Caudate nucleus (tissue), 63 donors: ENCODE measurements at places on chromosomes 7 and 10.

- DNase-seq, result no peak
Observed at GRCh38 chr10:3668276-3668965, 116.6 kb downstream of the KLF6 start.

- no peak for DNase-seq
Observed at GRCh38 chr10:64396105-64396708, 875.0 kb downstream of the REEP3 start.

DNA sequence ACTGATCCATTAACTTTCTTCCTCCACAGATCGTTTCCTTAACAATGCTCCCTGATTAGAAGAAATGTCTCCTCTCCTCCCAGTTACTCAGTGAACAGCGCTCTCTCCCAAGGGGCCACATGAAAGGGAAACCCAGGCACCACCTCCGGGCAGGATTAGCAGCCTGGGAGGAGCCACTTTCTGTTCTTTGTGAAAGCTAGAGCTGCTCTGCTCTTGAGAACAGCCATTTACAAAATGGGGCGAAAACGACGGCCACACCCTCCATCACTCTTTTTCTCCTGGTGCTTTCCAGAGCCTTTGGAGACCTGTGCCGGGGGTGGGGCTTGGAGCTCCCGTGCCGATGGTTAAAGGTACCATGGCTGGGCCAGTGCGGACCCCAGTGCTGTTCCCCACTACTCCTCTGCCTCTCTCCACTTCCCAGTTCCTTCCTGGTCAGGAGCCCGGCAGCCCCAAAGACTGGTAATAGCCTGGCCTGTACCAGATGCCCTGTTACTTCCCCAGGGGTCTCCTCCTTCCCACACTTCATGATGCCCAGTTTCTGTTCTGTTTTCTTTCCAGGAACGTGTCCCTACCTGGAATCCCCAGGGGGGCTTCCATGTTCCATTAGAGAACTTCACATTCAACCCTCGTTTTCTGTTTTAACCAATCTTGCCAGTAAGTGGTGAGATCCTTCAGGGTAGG lies 402.9 kb upstream of the GALNT17 start:
- DNase-seq, result no peak

DNA sequence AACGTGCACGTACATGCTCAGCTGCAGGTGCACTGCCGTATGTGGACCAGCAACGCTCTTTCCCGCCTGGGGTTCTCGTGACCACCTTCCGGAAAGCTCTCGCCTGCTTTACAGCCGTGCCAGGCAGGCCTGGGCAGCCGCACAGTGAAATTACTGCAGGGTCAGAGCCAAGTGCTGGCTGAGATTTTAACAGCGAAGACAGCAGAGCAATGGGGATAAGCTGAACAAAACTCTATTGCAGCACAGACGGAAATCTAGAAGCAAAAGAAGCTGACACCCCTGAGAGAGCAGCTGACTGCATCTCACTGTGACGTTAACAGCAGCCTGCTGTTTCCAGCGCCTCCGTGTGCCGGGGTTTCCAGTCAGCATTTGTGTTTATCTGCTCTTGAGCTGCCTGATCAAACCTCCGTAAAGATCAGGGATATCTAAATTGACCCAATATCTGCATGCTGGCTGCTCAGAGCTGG lies 179.0 kb downstream of the DIP2C start:
- peak; percentile 56 for DNase-seq

- peak; percentile 25 for DNase-seq
Observed at GRCh38 chr7:27586825-27587224, 75.9 kb downstream of the HIBADH start.

- no peak for DNase-seq
Observed at GRCh38 chr7:51778121-51778520, 461.5 kb upstream of the COBL start.

DNA sequence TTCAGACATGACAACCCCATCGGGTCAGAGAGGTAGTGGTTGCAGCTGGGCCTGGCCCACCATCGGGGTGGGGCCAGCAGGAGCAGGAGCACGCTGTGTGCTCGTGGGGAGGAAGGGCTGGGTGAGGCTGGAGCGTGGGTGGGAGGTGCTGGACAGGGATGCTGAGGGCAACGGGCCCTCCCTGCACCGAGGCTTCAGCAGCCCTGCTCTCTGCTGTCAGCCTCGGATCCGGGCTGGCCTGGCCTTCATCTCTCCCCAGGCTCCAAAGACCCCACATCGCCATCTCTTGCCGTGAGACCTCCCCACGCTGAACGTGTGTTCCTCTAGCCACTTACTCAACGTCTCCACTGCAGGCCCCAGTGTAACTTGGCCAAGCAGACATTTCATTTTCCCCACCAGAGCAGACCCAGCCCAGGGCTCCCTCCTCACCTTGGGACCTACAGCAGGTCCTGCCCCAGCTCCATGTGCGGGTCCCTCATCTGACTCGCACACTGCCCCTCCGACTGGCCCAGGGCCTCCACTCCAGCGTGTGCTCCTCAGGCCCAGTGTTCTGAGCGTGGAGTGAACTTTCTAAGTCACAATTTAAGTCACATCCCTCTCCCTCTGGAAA lies 462.4 kb downstream of the DNAJB6 start:
- no peak for DNase-seq

DNA sequence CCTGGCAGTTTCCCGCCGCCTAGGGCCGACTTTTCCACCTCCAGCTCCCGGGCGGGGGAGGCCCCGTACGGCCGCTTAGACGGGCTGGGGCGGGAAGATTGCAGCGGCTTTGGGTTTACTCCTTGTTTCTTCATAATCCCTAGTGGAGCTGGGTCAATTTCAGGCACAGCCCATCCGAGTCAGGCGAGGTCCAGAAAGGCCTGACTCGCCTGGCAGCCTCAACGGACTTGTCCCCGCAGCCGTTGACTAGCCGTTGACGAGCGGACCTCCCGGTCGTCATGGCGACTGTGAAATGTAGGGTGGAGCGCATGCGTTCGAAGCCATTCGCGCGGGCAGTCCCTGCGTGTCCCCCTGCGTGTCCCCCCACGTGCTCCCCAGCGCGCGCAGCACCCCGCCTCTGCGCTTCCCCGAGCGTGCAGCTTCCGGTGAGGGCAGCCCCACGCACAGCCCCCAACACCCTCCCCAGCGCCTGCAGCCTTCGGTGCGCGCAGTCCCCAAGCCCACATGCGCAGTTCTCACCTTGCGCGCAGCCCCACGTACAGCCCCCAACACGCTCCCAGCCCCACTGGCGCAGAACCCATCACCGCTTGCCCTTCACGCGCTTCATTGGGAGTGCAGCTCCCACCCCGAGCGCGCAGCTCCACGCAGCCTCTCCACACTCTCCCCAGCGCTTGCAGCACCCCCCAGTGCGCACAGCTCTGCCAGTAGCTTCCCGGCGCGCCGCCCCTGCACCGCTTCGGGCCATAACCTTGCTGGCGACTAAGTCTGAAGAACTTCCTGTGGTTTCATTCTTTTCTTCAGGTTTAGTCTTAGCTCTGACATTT lies 67.8 kb downstream of the TBX20 start:
- no peak for DNase-seq

DNA sequence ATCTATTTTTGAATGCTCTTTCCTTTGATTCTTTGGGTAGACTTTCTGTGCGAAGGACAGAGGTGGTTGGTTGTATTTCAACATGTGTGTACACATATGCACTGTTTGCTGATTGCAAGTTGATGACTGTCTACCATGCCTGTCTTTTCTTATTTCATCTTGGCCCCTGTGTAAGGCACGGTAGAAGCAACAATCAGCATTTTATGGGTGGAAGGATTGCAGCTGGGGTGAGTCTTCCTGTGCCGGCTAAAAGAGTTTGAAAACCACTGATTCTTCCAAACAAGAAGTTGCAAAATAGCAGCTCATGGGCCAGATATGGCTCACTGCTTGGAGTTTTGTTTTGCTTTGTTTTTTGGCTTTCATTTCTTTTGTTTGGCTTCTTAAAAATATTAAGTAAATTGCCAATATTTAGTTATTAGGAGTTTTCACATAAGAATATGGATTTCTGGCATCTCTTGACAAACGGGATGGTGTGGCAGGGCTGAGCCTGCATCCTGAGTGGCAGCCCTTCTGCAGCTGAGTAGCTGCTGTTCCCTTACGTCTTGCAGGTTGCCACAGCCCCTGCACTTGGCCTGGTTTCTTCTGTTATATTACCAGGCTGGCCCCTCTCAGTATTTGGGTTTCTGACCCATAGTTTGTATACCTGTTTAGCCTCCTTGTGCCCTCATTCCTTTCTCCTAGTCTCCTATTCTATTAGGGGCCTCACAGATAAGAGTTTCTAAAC lies 7.2 kb downstream of the ZNF862 start:
- no peak for DNase-seq

DNA sequence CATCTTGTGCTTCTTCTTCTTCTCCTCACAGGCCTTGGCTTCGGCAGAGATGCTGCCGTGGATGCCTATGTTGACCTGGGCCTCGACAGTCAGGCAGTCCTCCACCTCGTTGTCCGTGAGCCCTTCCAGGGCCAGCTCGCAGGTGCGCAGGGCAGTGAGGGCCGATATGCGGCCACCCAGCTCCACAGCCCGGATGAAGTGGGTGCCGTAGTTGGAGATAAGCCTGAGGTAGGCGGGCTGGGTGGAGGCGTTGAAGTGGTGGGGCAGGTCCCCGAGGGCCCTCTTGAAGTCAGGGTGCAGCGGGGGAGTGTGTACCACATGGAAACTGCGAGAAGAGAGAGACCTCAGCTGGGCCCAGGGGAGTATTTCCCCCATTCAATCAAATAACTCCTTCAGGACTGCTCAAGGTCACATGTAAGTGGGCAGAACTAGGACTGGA lies 3.7 kb downstream of the PRF1 start:
- no peak for DNase-seq

DNA sequence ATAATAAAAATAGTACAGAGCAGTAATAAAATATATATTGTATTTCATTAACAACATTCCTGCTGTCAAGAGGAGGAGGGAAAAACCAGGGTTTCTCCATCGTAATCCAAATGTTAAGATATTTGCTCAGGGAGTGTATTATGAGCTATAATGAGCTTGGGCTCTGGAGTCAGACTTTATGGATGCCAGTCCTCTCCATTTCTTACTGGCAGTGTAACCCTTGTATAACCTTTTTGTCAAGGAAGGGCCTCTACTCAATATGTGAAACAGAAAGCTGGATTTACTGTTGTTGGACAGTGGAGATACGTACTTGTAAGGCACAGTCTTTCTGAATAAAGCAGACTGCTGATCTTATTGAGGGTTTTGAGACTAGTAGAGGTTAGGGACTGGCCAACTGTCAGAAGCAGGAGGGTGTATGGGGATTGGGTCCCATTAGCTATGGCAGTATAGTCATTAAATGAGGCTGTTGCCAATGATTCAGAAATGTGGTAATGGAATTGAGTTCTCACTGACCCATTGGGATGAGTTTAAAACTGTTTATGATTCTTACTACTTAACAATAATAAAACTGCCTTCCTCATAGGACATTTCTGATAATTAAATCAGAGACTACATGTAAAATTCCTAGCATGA lies 56.5 kb downstream of the ZNF277 start:
- no peak for DNase-seq

DNA sequence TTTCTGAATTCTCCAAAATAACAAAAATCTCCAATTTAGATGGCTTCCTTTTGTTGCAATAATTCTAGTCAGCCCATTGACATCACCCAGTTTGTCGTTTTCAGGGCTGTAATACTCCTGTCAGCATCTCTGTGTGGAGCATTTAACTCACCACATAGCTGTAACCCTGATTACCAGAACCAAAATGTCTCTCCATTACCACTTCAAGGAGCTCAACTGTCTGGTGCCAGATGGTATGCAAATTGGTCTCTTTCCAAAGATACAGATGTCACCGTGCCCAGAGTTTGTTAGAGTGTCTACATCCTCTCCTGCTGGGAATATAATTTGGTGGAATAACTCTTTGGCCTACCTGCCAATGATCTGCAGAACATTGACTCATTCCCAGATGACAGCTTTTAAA lies 350.3 kb upstream of the POT1 start:
- no peak for DNase-seq

DNA sequence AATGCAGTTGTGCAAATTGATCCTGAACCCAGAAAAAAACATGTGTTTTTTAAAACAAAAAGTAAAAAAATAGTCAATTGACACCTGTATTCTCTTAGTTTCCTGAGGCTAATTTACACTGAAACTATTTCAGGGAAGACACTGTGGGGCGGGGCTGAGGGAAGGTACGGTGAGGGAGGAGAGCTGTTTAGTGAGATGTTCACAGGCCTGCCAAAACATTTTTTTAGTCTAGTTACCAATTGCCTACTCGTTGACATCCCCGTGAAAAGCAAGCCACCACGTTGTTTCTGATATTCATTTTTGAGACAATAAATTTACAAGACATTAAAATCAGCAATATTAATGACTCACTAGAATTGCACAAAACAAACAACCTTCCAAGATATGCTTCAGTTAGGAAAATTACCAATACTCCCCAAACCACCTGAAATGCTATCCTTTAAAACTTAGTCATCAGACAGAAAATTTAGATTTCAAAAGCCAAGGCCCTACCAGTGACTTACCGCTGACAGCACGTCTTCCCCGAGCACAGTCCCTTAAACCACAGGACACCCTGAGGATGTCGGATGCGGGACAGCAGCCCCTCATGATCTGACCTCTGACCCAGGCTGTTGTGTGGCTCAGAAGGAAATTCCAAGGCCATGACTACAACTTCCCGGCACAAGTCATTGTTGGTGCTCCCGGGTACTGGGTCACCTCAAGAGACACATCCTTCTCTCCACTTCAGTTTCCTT lies 279.2 kb downstream of the PRPF18 start:
- DNase-seq, result no peak

- no peak for DNase-seq
Observed at GRCh38 chr7:114432703-114433102, 18.1 kb downstream of the FOXP2 start.

DNA sequence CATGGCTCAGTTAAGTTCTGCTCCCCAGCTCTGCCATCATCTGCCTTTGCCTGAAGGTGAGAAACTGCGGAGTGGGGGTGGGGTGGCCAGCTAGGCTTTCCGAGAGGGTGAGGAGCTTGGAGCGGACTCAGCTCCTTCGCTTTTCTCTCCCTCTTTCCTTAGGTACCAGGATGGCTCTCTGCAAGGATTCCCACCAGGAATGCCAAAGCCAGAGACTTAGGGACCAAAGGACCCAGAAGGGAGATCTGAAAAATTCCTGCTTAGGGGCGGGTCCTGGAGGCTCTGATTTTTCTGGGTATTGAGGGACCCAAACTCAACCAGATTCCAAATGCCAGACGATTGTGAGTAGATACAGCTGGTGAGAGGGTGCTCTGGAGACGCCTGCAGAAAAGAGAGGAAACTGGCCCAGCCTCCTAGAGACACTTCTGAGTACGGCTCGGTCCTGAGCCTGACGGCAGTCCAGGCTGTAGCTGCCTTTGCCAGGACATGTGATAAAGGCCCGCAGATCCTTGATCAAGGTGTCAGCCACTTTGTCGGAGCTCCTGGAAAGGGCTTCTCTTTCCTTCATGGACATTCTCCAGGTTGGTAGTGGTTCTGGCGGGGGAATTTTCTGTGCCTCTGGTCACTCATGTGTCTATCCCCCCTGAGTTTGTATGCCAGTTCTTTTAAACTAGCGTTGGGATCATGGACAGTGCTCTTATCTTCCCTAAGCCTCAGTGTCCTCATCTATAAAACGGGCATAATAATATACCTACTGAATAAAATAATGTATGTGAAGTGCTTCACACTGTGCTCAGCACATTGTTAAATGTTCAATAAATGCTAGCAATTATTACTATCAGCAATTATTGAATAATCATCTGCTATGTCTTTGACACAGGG lies 42.5 kb upstream of the BTRC start:
- DNase-seq, result peak; percentile 28

GRCh38 chr10:131178521-131179331 lies 132.8 kb downstream of the TCERG1L start:
- no peak for DNase-seq
